Activated CD4-positive, alpha-beta T cell treated with anti-CD3 and anti-CD28 coated beads for 24 hours (primary cell): ENCODE measurements at places on chromosomes 16 and 17.

DNA sequence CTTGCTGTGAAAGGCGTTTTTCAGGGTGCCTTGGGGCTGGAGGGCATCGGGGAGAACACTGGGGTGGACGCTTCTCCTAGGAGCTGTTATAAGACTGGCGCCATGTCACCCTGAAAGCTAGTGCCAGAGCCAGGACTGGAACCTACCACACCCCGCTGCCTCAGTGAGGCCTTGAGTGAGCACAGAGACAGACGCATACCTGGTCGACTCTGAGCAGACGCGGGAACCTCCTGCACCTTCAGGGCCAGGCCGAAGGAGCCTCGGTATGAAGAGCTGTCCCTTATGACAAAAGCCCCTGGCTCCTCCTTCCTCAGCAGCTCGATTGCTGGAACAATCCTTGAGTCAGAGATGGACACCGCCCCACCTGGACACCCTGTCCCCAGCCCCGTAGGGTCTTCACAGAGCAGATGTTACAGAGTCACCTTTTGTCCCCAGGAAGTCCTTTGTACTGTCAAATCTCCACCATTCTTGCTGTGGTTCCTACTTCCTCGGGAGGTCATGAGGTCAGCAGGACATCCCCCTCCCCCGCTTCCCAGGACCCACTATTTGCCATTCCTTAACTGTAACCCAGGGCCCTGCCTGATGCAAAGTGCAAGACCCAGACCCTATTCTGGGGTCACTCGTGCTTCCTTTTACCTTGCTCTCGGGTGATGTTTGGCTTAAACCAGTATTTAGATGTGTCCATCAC, 17.0 kb downstream of the TNS4 start:
- DNase-seq: no peak

- no peak for DNase-seq
Observed at GRCh38 chr16:80652441-80652840, 111.6 kb downstream of the DYNLRB2 start.

DNA sequence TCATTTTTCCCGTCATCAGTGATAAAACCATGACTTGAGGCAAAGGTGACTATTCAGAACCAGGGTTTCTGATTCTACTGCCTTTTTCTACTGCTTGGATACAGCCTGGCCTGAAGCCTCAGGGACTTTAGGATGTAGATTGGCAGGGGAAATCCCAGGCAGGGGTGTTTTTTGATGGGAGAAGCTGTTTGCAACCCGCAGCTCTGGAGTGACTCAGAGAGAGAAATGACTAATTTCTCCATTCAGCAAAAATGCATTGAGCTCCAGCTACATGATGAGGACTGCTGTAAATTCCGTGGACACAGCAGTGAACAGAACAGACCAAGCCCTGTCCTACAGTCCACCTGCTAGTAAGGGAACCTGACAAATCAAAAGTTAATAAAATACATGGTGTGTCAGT, 560.6 kb downstream of the CDH13 start:
- DNase-seq: no peak

DNA sequence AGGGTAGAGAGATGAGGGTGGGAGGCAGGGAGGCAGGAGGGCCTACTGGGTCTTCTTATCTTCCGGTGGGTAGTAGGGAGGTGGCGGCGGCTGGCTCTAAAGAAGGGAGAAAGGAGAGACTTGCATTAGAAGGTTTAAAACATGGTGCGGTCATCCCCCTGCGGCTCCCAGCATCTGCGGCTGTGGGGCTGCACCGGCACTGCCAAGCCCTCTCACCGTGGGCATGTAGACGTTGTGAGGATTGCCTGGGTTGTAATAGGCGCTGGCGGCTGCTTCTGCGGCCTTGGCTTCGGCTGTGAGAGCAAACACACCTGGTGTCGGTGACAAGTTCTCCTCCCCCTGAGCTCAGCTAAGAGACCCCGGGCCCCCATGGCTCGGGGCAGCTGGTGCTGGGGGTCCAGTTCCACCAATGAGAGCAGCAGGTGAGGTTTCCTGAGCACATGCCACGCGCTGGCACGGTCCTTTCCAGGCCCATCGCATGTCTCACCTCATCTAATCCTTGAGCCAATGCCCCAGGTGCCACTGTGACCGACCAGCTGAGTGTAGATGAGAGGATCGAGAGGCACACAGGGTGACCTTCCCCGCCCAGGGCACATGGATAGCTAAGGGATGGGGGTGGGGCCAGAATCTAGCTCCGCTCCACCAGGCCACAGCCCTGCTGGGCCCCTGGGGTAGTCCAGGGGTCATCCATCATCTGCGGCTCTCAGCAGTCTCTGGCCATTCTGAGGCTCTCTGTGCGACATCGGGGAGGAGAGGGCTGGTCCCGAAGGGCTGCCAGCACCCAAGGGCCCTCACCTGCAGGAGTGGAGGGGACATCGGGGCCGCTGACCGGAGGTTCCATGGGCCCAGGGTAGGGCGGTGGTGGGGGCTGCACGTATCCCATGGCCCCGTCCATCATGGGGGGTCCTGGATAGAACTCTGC, 2.7 kb upstream of the UNC13D start:
- DNase-seq: no peak

- no peak for DNase-seq
Observed at GRCh38 chr17:81854974-81855774, 5.2 kb downstream of the P4HB start.

DNA sequence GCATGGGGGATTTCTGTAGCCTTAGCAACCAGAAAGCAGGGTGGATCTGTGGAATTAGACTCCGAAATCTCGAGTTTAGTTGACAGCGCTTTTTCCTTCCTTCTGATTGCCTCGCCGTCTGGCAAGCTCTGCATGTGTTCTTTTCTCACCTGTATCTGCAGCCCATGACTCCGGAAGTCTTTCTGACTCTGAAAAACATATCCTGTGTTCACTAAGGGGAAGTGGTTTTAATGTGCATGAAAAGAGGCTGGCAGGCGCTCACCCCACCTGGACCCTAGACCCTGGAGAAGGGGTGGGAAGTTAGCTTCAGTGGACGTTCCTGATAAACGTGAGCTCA, 158.5 kb downstream of the RPTOR start:
- DNase-seq: no peak

- DNase-seq: no peak
Observed at GRCh38 chr17:36151891-36152638, 24.4 kb downstream of the TBC1D3B start.

DNA sequence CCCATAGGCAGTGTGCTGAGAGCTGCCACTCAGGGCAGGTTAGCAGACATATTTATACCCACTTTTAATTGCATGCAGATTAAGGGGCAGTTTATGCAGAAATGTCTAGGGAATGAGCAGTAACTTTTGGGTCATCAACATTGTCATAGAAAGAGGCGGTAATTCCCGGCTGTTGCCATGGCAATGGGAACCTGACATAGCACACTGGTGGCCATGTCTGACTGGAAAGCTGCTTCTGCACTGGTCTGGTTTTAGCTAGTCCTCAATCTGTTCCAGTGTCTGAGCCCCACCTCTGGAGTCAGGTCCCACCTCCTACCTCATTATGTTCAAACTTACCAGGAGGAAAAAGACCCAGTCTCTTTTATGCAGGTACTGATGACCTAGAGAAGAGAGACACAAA, 31.5 kb upstream of the TNRC6C start:
- no peak for DNase-seq

- DNase-seq: no peak
Observed at GRCh38 chr16:69397821-69398521, 12.2 kb upstream of the TERF2 start.

- DNase-seq: no peak
Observed at GRCh38 chr16:62404842-62405611, 368.8 kb upstream of the CDH8 start.

DNA sequence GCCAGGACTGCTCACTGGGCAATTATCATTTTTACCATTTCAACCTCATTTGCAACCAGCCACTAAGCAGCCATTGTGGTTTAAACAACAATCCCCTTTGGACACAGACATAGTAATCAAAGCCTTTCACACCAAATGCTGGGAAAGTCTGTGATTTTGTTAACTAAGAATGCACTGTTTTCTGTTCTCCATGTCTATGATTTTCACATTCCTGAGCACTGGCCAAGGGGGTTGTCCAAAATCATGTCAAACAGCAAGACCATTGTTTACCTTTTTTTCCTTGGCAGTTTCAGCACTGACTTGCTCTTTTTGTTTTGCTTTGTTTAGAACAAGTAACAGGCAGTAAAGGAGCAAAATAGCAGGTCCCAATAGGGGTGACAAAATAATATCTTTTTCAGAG, 106.3 kb upstream of the SIAH1 start:
- no peak for DNase-seq

- DNase-seq: no peak
Observed at GRCh38 chr16:5820472-5820871, 722.9 kb upstream of the EEF2KMT start.

DNA sequence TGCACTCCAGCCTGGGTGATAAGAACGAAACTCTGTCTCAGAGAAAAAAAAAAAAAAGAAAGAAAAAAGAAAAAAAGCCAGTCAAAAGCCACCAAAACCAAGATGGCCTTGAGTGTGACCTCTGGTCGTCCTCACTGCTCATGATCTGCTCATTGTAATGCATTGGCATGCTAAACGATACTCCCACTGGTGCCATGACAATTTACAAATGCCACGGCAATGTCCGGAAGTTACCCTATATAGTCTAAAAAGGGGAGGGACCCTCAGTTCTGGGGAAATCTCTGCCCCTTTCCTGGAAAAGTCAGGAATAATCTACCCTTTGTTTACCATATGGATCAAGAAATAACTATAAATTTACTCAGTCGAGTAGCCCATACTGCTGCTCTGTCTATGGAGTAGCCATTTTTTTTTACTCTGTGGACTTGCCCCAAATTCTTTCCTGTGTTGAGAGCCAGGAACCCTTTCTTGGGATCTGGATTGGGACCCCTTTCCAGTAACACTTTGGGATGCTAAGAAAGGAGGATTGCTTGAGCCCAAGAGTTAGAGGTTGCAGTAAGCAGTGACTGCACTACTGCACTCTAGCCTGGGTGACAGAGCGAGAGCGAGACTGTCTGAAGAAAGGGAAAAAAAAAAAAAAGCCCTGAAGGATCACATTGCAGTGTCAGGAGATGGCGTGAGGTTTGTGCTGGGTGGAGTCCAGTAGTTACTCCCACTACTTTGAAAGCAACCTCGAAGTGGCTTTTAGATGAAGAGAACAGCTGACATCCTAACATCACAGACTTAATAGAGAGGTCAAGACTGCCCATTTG, 3.7 kb upstream of the TMEM231 start:
- DNase-seq: no peak

DNA sequence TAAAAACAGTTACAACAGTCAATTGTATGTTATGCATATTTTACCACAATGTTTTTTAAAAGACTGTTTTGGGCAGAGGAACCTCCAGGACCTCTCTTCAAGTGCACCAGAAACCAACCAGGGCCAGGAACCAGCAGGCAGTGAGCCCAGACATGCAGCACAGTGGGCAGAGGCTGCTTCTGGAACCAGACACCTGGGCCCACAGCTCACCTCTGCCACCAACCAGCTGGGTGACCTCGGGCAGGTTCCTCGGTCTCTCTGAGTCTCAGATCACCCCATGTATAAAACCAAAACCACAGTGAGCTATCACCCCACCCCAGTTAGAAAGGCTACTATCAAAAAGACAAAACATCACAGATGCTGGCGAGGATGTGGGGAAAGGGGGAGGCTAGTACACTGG, 161.0 kb downstream of the C16orf95 start:
- no peak for DNase-seq

- no peak for DNase-seq
Observed at GRCh38 chr16:83400234-83400633, 407.5 kb upstream of the HSBP1 start.

GRCh38 chr17:44733753-44734152, 25.0 kb upstream of the ADAM11 start:
- DNase-seq: no peak

- no peak for DNase-seq
Observed at GRCh38 chr17:28412099-28412498, 6.1 kb upstream of the SLC46A1 start.

DNA sequence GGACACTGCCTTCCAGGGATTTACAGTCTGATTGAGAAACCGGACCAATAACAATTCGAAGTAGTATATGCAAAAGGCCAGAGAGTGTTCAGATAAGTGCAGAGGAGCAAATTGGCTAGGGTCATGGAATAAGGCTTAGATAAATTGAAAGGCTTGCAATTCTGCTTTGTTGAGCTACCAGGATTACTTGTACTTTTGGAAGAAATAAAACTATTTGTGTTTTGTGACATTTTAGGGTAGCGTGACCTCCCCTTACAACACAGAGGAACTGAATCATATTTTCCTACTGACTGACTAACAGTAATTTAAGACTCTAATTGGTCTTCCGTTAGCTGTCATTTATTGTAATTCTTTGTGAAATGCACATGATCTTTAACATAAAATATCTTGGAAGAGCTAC, 104.7 kb downstream of the PITPNC1 start:
- no peak for DNase-seq

DNA sequence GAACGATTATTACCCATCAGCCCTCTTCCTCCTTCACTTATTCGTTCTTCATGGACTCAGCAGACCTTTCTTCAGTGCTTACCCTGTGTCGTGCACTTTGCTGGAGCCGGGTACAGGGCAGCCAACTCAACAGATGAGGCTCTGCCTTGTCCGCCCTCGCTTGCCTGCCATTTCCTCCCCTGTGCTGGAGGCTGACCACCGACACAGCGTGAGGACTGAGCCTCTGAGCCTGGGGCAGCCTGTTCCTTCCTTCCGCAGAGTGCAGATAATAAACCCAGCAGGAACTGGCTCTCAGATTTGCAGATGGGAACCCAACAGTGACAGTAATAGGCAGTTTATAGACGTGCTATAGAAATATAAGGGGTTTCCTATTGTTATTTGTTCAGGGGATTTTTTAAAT, 7.0 kb upstream of the SLC39A11 start:
- no peak for DNase-seq
